ENCODE measurements at places on chromosomes 7 and 10.

- no peak for DNase-seq
These were observed 70.9 kb upstream of the CHST15 start for GRCh38 chr10:124164264-124164663.

DNA sequence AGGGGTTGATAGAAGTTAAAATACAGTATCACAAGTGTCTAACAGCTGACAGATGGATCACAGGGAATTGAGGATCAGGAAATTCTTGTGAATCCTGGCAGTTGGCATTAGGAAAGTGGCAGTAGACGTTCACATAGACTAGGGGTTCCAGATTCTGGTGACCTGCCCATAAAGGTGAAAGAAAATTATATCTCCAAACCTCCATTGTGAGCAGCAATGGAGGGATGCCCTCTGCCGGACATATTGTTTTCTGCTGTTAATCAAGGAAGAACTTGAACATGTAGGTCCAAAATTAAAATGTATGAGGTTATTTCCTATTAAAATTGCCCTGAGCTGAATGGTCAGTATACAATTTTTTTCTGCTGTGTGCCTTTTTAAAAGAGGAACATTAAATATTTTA is 5.1 kb downstream of the NME8 start:
- no peak for DNase-seq

- DNase-seq = peak; percentile 98
These were observed 56.0 kb upstream of the CHST15 start for GRCh38 chr10:124149189-124150042.

- no peak for DNase-seq
These were observed 33.4 kb upstream of the NRBF2 start for GRCh38 chr10:63099734-63100133.

DNA sequence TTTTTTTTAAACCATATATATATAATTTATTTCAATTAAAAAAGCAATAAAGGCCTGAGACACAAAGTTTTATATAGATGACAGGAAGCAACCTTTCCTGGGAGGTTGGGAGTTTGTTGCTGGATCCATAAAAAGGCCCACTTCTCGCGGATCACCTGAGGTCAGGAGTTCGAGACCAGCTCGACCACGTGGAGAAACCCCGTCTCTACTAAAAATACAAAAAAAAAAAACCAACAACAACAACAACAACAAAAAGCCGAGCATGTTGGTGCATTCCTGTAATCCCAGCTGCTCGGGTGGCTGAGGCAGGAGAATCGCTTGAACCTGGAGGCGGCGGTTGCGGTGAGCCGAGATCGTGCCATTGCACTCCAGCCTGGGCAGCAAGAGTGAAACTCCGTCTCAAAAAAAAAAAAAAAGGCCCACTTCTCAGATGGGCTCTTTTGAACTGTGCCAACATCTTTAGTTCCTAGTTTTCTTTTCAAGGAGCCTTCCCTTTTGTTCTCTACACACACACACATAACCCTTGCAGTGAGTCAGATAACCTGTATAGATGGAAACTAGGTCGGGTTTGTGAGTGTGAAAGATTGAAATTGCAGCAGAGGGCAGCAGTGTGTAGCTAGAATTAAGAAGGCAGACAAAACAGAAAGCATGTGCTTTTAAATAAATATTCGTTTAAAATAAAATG is 1.2 kb upstream of the SMNDC1 start:
- peak; percentile 59 for DNase-seq

DNA sequence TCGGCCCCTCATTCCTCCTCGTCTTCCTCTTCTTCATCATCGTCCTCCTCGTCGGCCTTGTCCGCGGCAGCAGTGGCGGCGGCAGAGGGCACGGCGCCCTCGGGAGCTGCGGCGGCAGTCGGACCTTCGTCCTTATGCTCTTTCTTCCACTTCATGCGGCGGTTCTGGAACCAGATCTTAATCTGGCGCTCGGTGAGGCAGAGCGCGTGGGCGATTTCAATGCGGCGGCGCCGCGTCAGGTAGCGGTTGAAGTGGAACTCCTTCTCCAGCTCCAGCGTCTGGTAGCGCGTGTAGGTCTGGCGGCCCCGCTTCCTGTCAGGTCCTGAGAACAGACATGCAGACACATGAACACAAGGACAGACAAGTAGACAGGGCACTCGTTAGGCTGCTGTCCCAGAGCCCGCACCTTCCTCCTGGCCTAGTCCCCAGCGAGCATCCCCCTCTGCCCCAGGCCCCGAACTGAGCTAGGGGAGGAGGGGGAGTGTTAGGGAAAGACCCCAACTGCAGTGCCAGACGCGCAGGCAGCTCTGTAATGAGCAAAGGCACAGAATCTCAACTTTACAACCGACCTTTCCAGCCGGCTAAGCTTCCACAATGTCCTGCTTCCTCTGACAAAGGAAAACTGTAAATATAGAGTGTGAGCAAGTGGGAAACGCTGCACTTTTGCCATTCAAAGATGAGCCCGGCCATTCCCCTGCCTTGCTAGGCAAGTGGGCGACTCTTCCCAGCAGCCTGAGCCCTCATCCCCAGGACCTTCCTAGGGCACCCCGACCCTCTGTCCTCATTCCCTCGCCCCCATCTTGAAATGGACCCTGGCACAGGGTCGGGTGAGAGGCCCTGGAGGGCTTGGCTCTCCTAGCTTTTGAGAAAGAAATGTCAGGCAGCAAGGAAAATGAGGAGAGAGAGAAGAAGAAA is 1.3 kb downstream of the HOXA7 start:
- DNase-seq = no peak

- peak; percentile 96 for DNase-seq
These were observed at the start of gene ARL5B for GRCh38 chr10:18659125-18659818. Gene ARL5B (plus strand): TSS chr10:18659431. CDS start chr10:18659638, 207 bp downstream.

- no peak for DNase-seq
These were observed 263.5 kb upstream of the PODXL start for GRCh38 chr7:131819891-131820290.

DNA sequence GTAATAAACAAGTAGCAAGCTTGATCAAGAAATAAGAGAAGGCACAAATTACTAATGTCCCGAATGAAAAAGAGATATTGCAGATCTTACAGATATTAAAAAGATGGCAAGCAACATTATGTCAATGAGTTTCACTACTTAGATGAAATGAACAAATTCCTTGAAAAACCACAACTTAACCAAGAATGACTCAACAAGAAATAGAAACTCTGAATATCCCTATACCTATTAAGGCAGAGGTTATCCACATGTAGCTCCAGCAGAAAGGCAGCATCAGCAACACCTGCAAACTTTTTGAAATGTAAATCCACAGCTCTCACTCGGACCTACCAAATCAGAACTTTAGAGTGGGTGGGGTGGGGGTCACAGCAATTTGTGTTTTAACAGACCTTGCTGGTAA is 33.6 kb downstream of the PDE1C start:
- DNase-seq = no peak

DNA sequence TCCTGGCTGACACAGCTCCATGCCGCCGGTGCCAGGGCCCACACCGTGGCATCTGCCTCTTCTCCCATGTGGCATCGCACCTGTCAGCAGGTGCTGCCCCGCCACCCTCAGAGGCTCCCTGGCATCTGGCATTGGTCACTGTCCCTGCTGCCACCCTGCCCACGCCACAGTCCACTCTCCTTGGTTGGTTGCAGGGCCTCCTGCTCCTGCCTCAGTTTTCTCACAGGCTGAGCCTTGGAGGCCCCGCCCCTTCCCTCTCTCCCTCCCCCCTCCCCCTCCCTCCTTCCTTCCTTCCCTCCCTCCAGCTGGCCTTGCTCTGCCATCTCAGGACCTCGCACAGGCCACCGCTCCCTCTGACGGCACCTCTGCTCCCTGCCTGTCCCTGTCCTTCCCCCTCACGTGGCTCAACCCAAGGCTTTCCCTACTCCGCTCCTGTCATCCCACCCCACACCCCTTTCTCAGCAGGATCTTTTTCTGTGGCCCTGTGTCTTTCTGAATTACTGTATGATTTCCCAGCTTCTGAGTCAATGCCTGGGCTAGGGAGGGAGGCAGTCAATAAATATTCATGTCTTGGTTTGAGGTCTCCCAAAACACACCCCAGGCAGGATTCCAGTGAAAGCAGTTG is 87.4 kb downstream of the INPP5A start:
- no peak for DNase-seq

DNA sequence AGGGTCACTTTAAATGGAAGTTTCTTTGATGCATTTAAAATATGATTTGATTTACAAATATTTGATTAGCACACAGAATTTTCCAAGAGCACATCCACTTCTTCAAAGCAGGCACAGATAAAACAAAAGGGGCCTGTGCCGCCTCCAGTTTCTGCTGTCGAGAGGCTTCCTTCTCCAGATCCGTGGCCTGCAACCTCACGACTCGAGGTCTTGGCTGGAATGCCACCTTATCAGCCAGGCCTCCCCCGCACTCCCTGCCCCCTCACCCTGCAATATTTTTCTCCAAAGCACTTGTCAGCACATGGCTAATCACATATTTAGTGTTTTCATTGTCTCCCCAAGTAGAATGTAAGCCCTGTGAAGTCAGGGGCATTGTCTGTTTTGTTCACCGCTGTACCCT is 12.5 kb downstream of the PYROXD2 start:
- no peak for DNase-seq

DNA sequence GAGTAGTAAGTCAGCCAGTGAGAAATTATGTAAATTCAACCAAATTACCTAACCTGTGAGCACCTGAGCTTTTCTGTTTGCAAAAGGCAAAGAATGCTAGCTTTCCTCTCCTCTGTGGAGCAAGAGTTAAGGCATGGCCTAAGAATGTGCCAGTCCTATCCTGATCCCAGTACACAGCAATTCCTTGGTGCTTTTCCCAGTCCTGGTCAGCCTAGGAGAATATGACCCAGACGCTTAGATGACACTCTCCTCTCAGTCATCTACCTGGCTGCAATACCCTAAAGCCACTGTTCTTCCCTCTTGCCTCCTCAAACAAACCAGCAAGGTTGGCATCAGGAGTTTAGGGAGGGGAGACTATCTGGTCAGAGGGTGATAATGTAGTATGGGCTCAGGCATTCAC is 4.1 kb downstream of the PDLIM1 start:
- no peak for DNase-seq

Data from NCI-H1436 (cell line).